Caki2 (cell line): ENCODE measurements at places on chromosomes 4 and X. TPM values are rescaled to one million over a fixed set of nuclear protein-coding genes. Genes with fewer than 3 reads are reported as not detected.

Gene SRPK3
- 0.29 TPM in 1 of 2 replicates, not detected in the other for total RNA-seq

Gene NUDT10
- total RNA-seq: 1.9 and 6.6 TPM in 2 replicates

Gene MAGED4B
- 5.6 and 12.9 TPM in 2 replicates for total RNA-seq

Gene TGIF2LX
- not detected in 2 replicates for total RNA-seq

DNA sequence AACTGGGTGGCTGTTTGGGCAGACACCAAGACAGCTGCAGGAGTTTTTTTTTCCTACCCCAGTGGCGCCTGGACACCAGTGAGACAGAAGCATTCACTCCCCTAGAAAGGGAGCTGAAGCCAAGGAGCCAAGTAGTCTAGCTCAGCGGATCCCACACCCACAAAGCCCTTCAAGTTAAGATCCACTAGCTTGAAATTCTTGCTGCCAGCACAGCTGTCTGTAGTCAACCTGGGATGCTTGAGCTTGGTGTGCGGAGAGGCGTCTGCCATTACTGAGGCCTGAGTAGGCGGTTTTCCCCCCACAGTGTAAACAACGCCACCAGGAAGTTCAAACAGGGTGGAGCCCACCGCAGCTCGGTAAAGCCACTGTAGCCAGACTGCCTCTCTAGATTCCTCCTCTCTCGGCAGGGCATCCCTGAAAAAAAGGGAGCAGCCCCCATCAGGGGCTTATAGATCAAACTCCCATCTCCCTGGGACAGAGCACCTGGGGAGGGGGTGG, 171.4 kb downstream of the ARHGEF9 start:
- DNase-seq: no peak

- DNase-seq: no peak
These were observed 3.4 kb upstream of the SPIN4 start for GRCh38 chrX:63354484-63354883.

GRCh38 chr4:126957987-126958386, 674.8 kb upstream of the INTU start:
- no peak for DNase-seq

GRCh38 chr4:81833576-81833975, 361.9 kb upstream of the RASGEF1B start:
- DNase-seq: no peak

GRCh38 chrX:155889328-155889727, 8.2 kb downstream of the VAMP7 start:
- DNase-seq: no peak

DNA sequence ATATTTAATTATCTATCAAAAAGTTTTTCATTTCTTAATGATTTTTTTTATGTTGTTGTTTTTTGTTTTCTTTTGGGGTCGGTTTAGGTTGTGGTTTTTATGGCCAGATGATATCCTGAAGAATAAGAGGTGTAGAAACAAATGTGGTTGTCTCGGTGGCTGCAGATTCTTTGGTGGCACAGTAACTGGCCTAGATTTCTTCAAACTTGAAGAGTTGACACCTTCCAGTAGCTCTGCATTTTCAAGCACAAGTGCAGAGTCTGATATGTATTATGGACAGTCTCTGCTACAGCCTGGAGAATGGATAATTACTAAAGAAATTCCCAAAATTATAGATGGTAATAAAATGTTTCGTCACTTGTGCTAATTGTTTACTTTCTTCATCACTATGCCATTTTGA, 82.6 kb downstream of the BLTP1 start:
- no peak for DNase-seq

- no peak for DNase-seq
These were observed 44.2 kb downstream of the JADE1 start for GRCh38 chr4:128853741-128854140.

DNA sequence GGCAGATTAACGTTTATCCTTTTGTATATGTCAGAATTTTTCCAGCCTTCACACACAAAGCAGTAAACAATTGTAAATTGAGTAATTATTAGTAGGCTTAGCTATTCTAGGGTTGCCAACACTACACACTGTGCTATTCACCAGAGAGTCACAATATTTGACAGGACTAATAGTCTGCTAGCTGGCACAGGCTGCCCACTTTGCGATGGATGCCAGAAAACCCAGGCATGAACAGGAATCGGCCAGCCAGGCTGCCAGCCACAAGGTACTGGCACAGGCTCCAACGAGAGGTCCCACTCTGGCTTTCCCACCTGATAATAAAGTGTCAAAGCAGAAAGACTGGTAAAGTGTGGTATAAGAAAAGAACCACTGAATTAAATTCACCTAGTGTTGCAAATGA, 94.8 kb downstream of the TET2 start:
- DNase-seq: no peak

GRCh38 chrX:17700976-17701375, 36.3 kb upstream of the SCML1 start:
- DNase-seq: no peak

DNA sequence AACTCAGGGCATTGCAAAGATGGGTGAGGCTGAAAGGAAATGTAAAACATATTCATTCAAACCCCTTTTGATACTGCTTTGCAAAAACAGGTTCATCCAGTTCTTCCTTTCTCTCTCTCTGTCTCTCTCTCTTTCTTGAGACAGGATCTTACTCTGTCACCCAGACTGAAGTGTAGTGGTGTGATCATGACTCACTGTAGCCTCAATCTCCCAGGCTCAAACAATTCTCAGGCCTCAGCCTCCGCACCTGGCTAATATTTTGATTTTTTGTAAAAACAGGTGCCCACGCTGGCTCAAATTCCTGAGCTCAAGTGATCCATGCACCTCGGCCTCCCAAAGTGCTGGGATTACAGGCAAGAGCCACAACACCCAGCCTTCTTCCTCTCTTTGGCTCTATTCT, 15.6 kb upstream of the DCHS2 start:
- peak; percentile 14 for DNase-seq

- no peak for DNase-seq
These were observed 161.6 kb downstream of the SMIM20 start for GRCh38 chr4:26075583-26075982.

GRCh38 chr4:108833046-108833445, 70.2 kb upstream of the ETNPPL start:
- DNase-seq: no peak

DNA sequence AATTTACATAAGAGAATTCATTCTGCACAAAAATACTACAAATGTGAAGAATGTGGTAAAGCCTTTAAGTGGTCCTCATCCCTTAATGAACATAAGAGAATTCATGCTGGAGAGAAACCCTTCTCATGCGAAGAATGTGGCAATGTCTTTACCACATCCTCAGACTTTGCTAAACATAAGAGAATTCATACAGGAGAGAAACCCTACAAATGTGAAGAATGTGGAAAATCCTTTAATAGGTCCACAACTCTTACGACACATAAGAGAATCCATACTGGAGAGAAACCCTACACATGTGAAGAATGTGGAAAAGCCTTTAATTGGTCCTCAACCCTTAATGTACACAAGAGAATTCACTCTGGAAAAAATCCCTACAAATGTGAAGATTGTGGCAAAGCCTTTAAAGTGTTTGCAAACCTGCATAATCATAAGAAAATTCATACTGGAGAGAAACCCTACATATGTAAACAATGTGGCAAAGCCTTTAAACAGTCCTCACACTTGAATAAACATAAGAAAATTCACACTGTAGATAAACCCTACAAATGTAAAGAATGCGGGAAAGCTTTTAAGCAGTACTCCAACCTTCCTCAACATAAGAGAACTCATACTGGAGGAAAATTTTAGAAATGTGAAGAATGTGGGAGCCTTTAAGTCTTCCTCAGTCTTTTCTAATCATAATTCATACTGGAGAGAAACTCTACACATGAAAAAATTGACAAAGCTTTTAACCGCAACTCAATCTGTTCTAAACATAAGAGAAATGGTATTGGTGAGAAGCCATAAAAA, 37.4 kb downstream of the ZNF718 start:
- DNase-seq: peak; percentile 10

GRCh38 chr4:168847771-168848502, 162.1 kb downstream of the CBR4 start:
- no peak for DNase-seq
